Gastroesophageal sphincter (tissue), 4 donors: ENCODE measurements at places on chromosomes 13 and 19. TPM values are rescaled to one million over a fixed set of nuclear protein-coding genes. Genes with fewer than 3 reads are reported as not detected.
A peak's percentile ranks its signal among the peaks of the same experiment; 100 is the strongest.

The SHKBP1 gene
- total RNA-seq, result 30.3 TPM

The BEST2 gene
- total RNA-seq, result not detected

The N4BP2L1 gene
- total RNA-seq, result 7.2 TPM

The ZNF132 gene
- 5.3 TPM for total RNA-seq

The ZNF730 gene
- total RNA-seq, result not detected

- ATAC-seq, result peak; percentile 48
Observed at GRCh38 chr19:54152878-54153524, 6.5 kb downstream of the LENG1 start.

DNA sequence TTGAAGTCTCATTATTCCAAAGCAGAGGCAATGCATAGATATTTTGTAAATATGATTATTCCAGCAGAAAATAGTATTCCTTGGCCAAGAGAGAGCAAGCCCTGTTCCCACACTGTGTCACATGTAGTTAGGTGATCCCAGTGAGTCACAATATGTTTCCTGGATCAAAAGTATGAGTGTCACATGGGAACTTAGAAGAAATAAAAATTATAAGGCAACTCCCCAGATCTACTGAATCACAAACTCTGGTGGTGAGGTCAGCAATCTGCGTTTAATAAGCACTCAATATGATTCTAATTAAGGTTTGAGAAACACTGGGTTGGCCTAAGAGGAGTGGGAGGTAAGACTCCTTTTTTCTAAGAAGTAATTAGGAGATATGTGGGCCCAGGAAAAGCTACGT, 1504.5 kb upstream of the PCDH20 start:
- no peak for ATAC-seq

DNA sequence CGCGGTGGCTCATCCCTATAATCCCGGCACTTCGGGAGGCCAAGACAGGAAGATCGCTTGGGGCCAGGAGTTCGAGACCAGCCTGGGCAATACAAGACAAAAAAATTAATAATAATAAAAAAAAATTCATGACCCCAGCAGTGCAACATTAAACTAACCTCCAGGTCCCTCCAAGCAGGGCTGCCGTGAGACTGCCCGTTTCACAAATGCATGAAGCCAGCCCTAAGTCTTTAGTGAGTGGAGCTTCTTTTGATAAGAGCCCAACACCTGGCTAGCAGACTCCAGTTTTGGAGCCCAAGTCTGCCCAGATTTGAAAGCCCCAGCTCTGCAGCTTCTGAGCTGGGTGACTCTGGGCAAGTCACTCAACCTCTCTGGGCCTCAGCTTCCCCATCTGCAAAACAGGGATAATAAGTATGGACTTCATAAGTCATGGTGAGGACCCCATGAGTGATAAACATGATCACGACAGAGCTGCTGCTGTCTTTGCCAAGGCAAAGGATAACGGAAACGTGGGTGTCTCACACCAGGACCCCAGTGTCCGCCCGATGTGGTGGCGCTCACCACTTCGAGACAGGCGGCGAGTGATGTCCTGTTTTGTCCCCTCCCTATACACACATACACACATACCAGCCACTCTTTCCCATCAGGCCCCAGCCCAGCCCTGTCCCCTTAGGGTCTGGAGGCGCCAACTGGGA, 38.4 kb upstream of the NANOS3 start:
- no peak for ATAC-seq

DNA sequence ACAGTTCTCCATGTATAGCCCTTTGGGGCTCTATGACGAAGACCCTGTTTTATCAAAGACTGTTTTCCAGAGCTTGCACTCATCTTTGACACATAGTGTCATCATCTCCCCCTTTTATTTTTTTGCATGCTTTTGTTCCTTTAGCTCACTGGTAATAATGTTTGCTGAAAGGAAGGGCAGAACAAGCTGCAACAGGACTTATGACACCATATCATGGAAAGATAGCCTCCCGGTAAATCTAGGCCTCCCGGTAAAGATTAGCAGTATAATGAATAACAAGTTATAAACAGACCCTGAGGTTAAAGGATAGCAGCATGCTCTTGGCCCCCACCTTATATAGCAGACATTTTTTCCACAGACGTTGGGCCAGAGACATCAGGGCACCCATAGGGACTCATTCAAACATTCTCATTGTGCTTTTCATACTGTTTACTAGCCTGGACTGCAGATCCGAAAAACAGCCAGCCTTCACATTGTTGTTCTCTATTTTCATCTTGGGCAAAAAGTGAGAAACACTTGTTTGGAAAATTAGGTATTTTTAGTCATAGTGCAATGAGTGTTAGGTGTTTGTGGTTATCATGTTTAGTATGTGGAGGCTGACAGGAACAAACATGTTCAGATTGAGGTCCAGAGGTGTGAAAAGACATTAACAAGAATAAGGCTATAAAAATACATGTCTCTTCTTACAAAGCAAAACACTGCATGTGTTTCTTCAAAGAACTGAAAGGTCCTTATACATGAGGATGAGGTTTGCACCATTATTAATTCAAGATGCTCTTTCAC, 136.9 kb upstream of the SPRY2 start:
- ATAC-seq, result no peak

DNA sequence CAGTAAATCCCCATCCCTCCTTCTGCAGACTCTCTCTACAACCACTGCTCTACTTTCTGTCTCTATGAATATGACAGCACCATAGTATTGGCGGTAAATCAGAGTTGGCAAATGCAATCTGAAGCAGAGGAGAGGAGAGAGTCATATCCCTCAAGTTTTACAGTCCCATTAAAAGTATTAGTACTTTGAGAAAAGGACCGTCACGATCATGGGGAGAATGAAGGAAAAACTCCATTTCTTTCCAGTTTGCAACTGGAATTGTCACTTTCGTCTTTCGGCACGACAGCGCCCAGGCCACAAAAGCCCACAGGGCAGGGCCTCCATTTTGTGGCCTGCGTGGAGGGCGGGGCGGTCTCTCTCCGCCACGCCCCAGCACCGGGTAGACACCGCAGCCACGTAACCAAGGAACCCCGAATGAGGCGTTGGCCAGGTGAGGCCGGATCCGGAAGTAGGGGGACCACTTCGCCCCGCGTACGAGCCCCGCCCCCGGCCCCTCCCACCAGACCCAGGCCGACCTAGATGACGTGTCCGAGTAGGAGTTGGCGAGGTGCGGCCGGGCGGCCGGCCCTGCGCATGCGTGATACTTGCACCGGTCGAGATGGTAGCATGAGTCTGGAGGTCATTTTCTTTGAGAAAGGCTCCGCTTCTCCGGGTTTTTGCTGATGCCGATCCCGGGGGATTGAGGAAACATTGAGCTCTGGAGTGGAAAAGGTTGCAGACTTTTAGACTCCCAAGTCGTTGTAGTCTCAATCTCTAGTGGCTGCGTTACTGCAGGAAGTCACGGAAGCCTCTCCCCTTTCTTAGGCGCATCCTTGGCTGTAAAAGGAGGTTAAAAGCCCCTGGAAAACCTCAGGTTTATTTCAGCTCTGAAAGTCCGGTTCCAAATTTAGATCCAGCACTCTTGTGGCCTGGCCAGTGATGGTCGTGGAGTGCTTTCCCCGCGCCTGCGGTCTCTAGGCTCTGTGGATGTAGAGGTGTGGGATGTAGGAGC, 2.8 kb upstream of the TM9SF2 start:
- peak; percentile 93 for ATAC-seq

GRCh38 chr13:66624302-66624701, 605.8 kb downstream of the PCDH9 start:
- no peak for ATAC-seq

DNA sequence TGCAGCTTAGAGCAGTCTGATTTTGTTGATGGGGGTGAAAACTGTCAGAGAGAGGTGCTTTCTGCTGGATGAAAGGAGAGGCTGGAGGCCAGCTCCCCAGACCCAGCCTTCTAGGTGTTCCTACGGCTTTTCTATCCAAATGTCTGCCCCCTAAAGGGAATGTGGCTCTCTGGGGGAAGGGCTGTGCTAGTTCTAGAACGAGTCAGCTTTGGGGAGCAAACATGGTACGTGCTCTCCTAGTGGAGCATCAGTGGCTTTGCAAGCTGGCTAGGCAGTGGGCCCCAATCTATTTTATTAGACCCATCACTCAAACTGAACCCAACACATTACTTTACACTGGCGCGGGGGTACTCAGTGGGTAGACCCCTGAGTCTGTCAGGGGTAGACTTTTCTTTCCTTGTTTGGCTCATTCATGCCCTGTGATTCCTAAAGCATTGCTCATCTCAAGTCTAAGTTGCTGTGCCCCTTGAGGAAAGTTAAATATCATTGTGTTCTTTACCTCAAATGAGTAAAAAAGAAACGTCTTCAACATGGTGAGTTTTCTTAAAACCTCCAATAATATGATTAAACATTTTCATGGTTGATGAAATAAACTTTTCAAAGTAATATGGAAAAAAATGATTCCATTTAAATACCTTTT, 254.9 kb downstream of the DLEU7 start:
- no peak for ATAC-seq

GRCh38 chr13:36717017-36717416, 43.2 kb downstream of the SERTM1 start:
- no peak for ATAC-seq

DNA sequence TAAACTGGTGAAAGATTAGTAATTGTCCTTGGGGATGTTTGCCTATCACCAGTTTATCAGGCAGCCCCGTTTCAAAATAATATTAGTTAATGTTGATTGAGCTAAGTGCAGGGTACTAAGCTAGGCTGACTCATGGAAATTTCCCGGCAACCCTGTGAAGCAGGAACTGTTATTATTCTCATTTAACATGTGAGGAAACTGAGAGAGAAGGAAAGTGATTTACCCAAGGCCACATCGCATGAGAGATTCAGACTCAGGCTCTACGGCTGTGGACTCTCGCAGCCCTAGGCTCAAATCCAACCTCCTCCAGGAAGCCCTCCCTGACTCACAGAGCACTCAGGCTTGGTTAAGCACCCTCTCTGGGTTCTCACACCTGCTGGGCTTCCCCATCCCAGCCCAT, 19.7 kb downstream of the CLPTM1 start:
- ATAC-seq, result no peak

- peak; percentile 4 for ATAC-seq
Observed at GRCh38 chr19:31348481-31349159, 616 bp downstream of the TSHZ3 start.

DNA sequence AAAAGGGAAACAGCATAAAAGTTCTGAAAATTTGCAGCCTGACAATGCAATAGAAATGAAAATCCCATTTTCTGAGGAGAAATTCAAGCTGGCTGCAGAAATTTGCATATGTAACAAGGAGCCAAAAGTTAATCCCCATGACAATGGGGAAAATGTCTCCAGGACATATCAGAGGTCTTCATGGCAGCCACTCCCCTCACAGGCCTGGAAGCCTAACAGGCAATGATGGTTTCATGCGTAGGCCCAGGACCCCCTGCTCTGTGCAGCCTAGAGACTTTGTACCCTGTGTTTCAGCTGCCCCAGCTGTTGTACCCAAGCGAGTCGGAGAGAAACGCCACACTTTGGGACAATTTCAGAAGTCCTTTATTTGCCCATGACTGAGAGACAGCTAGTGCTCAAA, 701.3 kb upstream of the KLHL1 start:
- ATAC-seq, result no peak
